Activated naive CD4-positive, alpha-beta T cell treated with Interleukin-2 at 50 U/mL for 16 hours (primary cell): ENCODE measurements at places on chromosomes 1 and 21.

DNA sequence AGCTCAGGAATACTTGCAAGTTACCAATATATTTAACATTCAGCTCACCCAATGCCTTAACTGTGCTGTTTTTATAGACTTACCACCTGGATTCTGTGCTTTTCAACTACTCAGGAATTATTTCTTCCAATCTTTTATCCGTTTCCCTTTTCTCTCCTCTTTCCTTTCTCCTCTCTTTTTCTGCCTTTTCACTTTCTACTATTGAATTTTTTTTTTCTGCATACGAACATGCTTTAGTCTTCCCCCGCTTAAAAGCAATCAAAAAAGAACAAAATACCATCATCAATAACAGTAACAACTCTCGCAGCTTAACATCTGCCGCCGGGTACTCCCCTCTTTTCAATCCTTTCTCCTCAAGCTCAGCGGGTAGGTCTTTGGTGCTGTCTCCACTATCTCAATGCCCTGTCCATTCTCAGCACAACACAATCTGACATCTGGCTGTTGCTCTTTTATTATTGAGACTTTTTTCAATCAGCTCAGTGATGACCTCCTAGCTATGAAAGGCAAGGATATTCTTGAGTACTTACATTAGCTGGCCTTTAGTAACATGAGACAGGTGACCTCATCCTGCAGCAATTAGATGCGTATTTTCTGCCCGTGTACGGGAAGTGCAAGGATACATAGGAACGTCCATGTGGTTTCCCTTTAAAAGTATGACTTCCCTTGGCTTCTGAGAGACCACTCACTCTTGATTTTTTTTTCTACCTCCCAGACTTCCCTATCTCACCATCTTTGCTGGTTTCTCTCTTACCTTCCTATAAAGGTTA lies 40.2 kb upstream of the SIPA1L2 start:
- no peak for DNase-seq

DNA sequence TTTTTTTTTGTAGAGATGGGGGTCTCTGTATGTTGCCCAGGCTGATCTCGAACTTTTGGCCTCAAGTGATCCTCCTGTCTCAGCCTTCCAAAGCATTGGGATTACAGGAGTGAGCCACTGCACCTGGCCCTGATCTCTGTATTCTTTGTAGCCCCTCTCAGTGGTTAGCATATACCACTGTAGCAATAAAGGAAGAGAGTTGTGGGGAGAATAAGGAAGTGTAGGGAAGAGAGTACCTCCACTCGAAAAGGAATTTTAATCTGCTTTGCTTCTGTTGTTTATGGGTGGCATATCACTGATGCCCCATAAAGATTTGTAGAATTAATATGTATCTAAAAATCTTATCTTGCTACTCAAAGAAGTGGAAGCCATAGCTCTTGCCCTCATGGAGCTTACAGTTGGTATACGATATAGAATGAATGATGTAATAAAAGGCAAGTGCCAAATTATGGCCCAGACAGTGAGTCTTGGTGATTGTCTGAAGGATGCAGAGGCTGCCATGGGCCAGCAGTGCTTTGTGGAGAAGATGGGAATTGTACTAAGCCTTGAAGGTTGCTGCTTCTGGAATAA lies 96.0 kb downstream of the CLIC6 start:
- DNase-seq, result no peak

- no peak for DNase-seq
Observed at GRCh38 chr1:59686574-59686973, 128.2 kb upstream of the HOOK1 start.

DNA sequence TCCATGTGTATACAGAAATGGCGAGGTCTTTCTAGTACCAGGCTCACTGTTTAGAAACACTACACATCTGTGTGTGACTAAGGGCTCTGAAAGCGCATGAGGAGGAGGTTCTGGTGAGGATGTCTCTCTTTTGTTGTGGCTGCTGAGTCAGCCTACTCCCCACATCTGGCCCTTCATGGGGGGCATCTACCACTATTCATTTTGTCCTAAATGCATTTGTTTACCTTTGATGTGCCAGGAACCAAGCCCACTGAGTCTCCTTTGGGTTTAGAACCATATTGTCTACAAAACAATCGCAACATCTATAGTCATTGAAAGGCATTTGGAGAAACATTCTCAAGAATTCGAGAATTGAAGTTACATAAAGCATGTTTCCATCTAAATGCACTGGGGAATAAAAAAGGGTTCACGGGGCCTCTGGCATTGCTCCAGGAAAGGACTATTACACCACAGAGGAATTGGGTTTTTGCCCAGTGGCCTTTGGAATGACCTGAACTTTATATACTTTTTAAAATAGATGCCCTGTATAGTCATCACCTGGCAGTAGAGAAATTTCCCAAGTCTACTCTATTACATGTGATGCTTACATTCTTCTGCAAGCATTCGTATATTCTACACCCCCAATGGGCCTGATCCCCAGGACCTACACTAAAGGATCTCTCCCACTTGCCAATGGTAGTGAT lies 35.1 kb upstream of the ADORA3 start:
- DNase-seq, result no peak

DNA sequence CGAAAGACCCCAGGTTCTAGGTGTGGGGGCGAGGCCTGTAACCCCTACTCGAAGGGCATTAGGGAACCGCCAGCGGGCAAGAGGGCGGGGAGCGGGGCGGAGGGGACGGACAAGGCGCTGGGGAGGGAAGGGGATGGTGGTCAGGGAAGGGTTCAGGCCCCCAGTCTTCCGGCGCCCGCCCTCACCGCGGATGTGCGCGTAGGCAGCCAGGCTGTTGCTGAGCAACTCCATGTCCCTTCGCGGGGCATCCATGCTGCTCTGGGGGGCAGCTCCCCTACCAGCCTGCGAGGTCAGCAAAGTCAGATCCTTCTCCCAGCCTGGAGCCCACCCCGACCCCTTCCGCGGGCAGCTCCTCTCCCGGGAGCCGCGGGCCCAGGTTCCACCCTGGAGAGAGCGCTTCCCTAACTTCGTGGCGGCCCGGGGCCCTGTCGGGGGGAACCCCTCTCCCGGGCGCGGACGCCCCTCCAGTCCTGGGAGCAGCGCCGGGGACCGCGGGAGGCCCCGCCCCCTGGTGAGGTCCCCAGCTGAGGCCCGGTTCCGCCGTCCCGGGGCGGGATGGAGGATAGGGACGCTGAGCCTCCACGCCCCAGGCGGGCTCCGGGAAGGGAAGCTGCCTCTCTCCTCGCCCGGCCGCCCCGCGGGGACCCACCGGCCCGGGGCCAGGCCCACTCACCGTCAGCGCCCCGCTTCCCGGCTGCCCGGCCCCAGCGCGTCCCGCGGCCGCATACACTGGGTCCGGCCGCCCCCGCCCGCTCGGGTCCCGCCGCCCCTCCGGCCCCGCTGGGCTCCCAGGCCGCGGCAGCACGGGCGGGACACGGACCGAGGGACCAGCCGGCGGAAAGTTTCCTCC lies 434 bp downstream of the EVA1B start:
- peak; percentile 43 for DNase-seq

DNA sequence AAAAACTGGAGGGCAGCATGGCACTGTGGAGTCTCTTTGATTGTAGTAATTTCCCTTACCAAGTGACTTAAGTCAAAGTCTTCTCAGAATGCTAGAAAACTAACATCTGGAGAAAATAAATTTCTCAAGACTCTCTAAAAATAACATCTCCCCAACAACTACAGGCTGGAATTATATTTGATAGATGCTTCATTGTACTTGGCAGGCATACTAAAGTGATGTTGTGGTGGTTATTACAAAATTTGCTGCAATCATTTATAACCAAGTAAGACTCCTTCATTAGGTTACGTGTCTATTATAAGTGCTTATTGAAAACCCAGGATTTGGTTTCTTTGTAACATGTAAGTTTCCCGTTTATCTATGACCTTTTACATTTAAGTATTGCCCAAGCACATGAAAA lies 132.9 kb upstream of the NRIP1 start:
- DNase-seq, result no peak

- no peak for DNase-seq
Observed at GRCh38 chr1:177278626-177279390, 108.0 kb downstream of the BRINP2 start.

GRCh38 chr1:2238361-2239012 lies 10.4 kb downstream of the SKI start:
- DNase-seq, result no peak
